ENCODE measurements at places on chromosomes 16 and 17.

- no peak for DNase-seq
Measured at GRCh38 chr17:8867361-8867981, at the start of gene PIK3R6. TSS of gene PIK3R6 (minus strand) at chr17:8867674. CDS start at chr17:8849794, 17,880 bp downstream.

- DNase-seq: no peak
Measured at GRCh38 chr17:2710803-2711607, 559 bp downstream of the CLUH start.

DNA sequence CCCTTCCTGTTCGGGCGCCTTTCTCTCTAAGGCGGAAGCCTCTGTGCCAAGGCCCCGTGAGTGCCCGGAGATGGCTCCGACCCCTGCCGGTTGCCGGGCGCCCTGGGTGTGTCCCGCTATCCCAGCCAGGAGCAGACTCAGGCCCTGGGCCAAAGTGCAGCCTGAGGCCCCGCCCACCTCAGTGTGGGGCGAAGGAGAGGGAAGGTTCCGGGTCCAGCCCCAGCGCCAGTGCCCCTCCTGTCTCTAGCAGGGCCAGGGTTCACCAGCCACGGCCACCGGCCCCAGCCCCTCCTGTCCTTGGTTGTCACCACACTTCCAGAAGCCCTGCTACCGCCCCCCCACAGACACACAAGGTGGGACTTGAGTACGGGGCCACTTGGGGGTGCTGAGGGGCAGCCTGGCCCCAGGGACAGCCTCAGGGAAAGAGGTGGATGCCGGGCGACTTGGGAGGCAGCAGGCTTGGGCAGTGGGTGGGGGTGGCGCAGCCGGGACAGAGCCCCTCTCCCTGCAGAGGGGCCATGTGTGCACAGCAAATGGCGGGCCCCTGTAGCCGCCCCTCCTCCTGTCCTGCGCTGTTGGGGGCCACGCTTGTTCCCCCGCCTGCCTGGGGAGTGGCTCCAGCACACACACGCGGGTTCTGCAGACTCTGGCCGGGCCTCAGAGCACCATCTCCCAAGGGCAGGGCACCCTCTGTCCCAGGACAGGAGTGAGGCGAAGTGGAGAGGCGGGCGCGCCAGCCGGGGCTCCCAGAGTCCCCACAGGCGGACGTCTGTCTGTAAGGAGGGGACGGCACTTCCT lies 6.0 kb downstream of the C1QTNF8 start:
- DNase-seq: no peak

DNA sequence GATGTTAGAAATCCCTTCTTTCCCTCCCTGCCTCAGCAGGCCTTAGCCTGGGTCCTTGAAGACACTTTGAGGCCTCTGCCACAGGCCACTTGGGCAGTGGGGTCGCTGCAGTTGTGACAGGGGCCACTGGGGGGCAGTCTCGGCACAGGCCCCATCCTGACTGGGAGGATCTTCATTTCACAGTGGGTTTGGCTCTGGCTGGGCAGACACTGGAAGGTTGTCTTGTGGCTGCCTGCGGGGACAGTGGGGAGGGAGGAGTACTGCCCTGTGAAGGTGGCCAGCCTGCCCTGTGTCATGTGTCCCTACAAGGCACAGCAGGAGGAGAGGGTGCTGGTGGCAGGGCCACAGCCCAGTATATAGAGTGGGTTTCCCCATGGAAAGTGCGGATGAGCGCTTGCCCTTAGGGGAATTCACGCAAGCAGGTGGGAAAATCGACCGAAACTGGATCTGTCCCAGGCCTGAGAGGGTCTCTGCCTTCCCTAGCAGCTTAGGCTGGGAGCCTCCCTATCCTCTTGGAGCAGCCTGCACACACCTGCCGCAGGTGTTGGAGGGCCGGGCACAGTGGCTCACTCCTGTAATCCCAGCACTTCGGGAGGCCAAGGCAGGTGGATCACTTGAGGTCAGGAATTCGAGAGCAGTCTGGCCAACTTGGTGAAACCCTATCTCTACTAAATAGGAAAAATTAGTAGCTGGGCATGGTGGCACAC lies 28.8 kb downstream of the GINS2 start:
- DNase-seq: peak; percentile 7

GRCh38 chr16:78972006-78972405 lies 628.5 kb downstream of the MAF start:
- no peak for DNase-seq

DNA sequence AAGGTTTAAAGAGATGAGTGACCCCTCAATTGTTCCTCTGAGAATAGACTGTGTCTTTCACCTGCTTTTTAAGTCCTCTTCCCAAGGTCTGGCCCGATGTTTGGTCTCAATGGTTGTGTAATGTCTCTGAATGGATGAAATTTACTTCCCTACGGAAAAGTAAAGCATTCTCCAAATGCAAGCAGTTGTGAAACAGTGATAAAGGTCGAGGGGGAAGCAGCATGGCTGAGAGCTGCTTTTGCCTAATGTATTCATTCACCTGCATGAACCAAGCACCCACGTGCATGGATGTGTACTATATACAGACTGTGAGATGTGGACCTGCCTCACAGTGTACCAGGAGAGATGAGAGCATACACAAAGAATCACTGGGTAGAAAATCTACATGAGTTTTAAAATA lies 11.4 kb downstream of the MRPS23 start:
- no peak for DNase-seq

DNA sequence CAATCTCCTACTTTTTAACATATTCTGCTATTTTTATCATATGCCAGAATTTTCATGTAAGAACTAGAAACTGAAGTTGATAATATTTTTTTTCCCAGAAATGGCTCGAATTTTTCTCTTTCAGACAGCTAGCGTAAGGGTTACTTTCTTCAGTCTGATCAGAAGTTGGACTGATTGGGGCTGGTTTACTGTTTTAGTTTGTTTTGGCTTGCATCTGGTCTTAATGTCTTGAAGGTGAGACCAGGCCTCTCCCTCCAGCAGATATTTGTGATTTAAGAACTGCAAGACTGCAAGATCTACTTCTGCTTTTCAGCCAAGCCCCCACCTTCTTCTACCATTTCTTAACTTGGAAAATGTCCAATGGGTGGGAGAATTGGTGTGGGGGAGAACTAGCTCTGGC lies 266.4 kb downstream of the HAPSTR1 start:
- no peak for DNase-seq

GRCh38 chr16:73846356-73846755 lies 450.3 kb upstream of the PSMD7 start:
- DNase-seq: no peak

- no peak for DNase-seq
Measured at GRCh38 chr17:43536236-43536992, 9.7 kb downstream of the ETV4 start.

GRCh38 chr16:23519282-23519681 lies 9.0 kb upstream of the GGA2 start:
- no peak for DNase-seq

DNA sequence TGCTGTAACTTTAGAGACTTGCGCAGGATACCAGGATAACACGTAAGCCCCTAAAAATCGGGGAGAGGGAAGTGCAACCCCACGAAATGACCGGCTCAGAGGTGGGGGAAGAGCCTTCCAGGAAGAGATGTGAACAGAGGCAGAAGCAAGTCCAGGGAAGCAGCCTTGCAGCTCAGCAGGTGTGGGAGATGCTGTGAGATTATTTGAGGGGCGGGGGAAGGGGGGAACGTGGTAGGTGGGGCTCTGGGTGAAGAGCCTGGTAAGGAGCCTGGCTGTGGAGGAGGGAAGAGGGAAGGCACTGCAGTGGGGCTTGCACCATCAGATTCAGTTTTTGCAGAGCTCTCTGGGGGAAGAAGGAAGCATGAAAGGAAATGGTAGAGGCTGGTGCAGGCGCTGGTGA lies 95.4 kb upstream of the CACNG5 start:
- DNase-seq: no peak

- no peak for DNase-seq
Measured at GRCh38 chr17:45371414-45372324, 54.8 kb upstream of the MAP3K14 start.

- no peak for DNase-seq
Measured at GRCh38 chr16:58105631-58106030, 23.6 kb downstream of the CFAP20 start.

GRCh38 chr17:80358131-80358530 lies 56.8 kb upstream of the ENDOV start:
- no peak for DNase-seq

DNA sequence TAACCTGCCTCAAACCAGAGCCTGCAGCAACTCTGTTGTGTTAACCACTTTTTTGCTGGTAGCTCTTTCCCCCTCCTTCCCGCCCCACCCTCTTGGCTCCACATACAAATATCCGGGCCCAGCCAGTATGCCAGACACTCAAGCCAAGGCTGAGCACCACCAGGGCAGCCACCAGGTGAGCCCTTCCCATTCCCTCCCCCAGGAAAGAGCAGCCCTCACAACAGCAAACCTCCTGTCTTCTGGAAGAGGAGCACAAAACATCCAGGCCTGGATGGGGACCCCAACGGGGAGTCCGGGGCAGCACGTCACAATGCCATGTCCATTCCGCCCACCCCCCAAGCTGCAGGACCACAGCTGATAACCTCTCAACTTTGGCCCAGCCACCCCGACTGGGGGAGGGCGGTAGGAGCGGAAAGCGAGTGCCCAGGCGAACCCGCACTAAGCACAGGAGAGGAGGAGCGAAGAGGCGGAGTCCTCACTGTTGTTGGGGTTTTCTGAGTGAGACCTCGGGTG lies 757 bp downstream of the ORMDL3 start:
- DNase-seq: peak; percentile 62

- DNase-seq: no peak
Measured at GRCh38 chr17:78236362-78237127, 5.1 kb downstream of the TMEM235 start.

DNA sequence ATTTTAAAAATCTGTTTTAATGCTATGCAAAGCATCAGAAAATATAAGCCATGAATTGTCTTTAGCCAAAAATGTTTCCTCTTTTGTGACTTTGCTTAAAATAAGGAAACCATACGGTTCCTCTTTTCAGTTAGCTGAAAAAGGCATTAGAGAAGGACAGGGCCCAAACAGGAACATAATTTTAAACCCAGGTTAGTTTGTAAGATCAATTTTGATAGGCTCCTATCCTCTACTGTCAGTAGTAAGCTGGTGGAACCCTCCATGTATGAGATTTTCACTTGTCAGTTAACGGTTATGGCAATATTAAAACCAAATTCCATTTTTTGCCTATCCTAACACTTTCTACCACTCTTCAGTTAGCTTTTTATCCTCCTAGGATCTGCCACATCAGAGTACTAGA lies 4.3 kb downstream of the EVI2B start:
- no peak for DNase-seq

DNA sequence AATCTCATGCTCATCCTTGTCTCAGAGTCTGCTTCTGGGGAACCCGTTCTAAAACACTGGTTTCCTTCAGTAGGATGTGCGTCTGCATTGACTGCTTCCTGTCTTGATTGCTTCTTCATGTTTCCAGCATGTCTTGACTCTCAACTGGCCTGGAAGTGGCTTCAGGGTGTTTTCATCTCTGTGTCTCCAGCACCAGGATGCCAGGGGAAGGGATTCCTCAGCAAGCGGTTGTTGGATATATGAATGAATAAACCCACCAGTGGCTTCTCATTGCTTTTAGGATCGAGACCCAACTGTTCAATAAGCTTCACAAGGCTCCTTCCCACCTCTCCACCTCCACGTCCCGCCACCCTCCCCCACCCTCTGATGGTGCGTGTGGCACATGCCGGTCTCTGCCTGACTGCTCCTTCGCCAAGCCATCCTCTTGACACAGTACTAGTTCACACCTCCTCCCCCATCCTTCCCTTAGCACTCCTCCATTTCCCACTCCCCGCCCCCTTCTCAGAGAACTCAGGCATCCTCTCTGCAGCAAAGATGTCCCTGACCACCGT lies 14.1 kb upstream of the TNS4 start:
- peak; percentile 27 for DNase-seq

- no peak for DNase-seq
Measured at GRCh38 chr16:75727221-75727620, 931 bp upstream of the CPHXL start.

GRCh38 chr16:88893127-88893968 lies 26.9 kb upstream of the PABPN1L start:
- DNase-seq: no peak

DNA sequence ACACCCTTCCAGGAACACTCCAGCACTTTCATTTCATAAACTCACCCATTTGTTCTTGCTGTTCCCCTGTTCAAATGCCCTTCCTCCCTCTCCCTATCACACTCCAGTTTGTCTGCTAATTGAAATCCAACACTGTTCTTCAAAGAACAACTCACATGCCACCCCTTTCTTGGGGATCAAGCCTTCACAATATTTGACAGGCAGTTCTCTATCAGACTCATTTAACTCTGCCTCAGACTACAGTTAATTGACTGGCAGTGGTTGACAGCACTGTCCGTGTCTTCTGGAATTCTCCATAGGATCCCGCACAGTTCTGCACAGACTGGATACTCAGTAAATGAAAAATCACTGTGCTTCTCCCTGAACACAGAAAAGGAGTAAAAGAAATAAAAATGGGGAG lies 87.8 kb downstream of the PMP22 start:
- no peak for DNase-seq

DNA sequence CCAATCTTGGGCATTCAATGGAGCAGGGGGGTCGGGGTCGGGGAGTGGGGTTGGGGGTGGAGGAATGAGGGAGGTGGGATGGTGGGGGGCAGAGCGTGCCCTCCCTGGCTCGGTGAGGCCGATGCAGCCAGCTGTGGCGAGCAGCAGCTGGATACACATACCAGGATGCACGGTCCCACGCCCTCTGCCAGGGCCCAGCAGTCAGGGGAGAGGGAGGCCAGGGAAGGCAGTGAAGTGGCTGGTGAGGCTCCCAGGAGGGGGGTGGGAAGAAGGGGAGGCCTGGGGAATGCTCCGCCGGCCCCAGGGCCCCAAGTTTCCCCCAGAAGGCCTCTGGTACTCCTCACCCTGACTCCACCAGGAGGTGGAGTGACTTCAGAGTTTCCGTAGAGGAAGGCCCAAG lies 77.6 kb upstream of the LHX1 start:
- DNase-seq: no peak

GRCh38 chr17:65670667-65671371 lies 109.4 kb upstream of the AXIN2 start:
- DNase-seq: no peak

- no peak for DNase-seq
Measured at GRCh38 chr17:43779145-43780125, 658 bp upstream of the DUSP3 start.

- DNase-seq: no peak
Measured at GRCh38 chr16:16017812-16018211, 68.4 kb downstream of the ABCC1 start.

DNA sequence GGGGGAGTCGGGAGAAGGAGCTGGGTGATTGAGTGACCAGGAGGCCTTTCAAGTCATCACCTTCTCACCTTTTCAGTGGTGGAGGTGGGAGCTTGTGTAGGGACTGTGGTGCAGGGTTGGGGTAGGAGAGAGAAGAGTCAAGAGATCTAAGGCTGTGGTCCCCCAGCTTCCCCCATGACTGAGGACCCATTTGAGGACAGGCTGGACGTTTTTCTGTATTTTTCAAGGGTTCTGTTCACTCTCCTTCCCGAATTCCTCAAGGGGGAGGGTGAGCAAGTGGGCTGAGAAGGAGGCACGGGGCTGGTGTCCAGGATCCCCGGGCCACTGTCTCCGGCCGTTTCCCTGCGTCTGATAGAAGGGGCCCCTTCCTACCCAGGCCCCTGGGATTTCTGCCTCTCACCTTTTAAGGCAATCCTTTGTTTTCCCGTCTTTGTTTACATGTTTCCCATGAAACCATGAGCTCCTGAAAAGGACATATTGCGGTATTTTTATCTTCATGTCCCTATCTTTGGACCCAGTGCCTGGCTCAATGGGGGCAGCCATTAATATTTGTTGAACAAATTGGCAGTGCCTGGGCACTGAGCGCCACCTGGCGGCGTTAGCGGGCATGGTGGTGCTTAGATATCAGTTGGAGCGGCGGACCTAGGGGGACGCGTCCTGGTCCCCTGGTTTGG lies 9.2 kb upstream of the CD300A start:
- peak; percentile 46 for DNase-seq

- DNase-seq: no peak
Measured at GRCh38 chr17:49577963-49578362, 2.3 kb downstream of the NXPH3 start.

Measured in NK-92 treated with Interleukin-12 subunit alpha and Interleukin-12 subunit beta, amount 100 ng/mL, for 24 hours (cell line).